Esophagus squamous epithelium (tissue), 5 donors: ENCODE measurements at places on chromosomes 3 and 15. TPM values are rescaled to one million over a fixed set of nuclear protein-coding genes. Genes with fewer than 3 reads are reported as not detected.

RTP3 gene
- not detected for total RNA-seq

SGO1 gene
- total RNA-seq, result 1.3 TPM

PLA2G4F gene
- 7.4 TPM for total RNA-seq

BDH1 gene
- total RNA-seq, result 45.4 TPM

CILP gene
- total RNA-seq, result 8.1 TPM

HACD3 gene
- 53.2 TPM for total RNA-seq

GOLGA8H gene
- total RNA-seq, result 0.64 TPM

CMTM8 gene
- total RNA-seq, result 4.7 TPM

HTR3E gene
- total RNA-seq, result not detected

DAPK2 gene
- total RNA-seq, result 12.9 TPM

CAPN3 gene
- total RNA-seq, result 0.82 TPM

PRRT3 gene
- 0.75 TPM for total RNA-seq

TMEM207 gene
- not detected for total RNA-seq

FETUB gene
- 9.0 TPM for total RNA-seq

PPARG gene
- 11.6 TPM for total RNA-seq

BOC gene
- total RNA-seq, result 75.7 TPM

GOLGA6A gene
- not detected for total RNA-seq

MYH15 gene
- not detected for total RNA-seq

IDH3A gene
- total RNA-seq, result 50.7 TPM

TERC gene
- 120 TPM for total RNA-seq
